Urinary bladder (tissue), 4 donors: ENCODE measurements at places on chromosomes 2 and 18. TPM values are rescaled to one million over a fixed set of nuclear protein-coding genes. Genes with fewer than 3 reads are reported as not detected.

DNA sequence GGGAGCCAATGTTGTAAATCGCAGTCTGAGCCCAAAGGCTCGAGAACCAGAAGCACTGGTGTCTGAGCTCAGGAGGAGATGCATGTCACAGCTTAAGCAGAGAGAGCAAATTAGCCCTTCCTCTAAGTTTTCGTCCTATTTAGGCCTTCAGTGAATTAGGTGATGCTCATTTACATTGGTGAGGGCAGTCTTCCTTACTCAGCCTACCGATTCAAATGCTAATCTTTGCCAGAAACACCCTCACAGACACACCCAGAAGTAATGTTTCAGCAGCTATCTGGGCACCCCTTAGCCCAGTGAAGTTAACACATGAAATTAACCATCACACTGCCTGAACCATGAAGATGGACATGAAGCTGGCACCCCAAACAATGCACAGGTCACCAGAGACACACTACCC, 385.1 kb downstream of the STK39 start:
- DNase-seq, result no peak

The ALLC gene
- 0.16 TPM for total RNA-seq

DNA sequence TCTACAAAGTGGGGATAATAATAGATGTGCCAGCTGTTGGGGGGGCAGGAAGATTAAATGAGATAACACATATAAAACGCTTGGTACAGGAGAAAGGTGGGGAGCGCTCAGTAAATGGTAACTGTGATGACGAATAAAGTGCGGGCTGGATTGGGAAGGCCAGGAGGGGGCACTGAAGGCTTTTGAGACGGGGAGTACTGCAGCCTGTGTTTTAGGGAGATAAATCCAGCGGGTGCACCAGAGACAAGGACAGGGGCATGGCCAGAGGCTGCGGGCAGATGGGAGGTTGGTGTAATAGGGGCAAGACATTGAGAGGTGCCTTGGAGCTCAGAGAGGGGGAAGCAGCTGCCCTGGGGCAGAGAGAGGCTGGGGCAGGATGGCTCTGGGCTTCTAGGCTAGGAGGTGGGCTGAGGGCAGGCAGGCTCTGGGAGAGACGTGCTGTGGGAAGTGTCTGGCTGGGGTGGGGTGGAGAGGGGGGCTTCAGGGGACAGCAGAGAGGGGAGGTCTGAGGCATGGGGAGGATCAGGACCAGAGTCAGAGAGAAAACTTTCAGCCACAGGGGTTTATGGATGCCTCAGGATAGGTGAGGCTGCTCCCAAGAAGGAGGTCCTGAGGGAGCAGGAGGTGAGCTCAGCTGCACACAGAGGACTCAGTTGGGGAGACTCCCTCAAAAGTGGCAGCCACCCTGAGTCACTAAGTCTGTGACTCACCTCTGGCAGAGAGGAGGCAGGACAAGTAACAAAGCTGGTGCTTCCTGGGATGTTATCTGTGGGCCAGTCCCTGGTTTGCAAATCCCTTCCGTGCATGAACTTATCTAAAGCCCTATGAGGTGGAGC, 18.8 kb downstream of the TEX44 start:
- DNase-seq, result no peak

The EMILIN1 gene
- 122 TPM for total RNA-seq

DNA sequence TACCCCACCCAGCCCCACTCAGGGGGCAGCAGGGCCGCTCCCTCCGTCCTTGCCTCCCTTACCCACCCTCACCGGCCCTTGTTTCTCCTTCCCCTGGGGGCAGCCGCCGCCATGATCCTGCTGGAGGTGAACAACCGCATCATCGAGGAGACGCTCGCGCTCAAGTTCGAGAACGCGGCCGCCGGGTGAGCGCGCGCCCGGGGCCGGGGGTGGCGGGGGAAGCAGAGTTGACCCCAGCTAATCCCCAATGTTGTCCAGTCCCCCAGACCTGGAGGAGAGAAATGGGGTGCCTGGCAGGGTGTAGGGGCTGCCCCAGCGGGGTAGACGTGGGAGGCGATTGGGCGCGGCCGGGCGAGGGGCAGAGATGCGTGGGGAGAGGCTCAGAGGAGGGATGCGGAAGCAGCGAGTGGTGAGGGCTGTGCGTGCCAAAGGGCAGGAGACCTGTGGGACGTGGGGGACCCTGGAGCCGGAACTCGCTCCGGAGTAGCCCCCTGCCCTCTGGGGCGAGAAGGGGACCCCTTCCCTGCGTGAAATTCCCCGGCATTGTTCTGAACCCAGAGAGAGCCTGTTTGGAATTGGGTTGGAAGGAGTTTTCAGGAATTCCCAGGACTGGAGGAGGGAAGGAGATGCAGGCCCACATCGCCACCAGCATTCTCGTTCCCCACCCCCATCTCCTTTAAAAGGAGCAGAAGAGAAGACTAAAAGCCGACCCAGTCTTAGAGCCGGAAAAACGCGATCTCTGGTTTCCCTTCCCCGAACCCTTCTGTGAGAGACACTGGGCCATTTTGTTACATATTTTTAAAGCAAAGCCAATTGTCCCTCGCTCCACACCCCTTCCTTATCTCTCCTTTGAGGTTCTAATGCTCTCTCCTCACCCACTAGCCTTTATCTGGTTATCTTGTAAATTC, 625 bp downstream of the ARPC2 start:
- no peak for DNase-seq

GRCh38 chr2:173217116-173217840, 137.4 kb upstream of the CDCA7 start:
- DNase-seq, result no peak

The POTEJ gene
- total RNA-seq, result not detected

The DLX1 gene
- total RNA-seq, result 0.21 TPM

- no peak for DNase-seq
Measured at GRCh38 chr18:42211201-42211600, 256.2 kb downstream of the PIK3C3 start.

GRCh38 chr2:16053437-16054257, 113.3 kb downstream of the MYCN start:
- no peak for DNase-seq

GRCh38 chr2:202911203-202911511, 316 bp downstream of the WDR12 start:
- peak; percentile 10 for DNase-seq

GRCh38 chr18:48827291-48828193, 123.2 kb downstream of the SMAD7 start:
- DNase-seq, result peak; percentile 81

GRCh38 chr2:235587202-235587601, 93.4 kb downstream of the AGAP1 start:
- DNase-seq, result no peak

DNA sequence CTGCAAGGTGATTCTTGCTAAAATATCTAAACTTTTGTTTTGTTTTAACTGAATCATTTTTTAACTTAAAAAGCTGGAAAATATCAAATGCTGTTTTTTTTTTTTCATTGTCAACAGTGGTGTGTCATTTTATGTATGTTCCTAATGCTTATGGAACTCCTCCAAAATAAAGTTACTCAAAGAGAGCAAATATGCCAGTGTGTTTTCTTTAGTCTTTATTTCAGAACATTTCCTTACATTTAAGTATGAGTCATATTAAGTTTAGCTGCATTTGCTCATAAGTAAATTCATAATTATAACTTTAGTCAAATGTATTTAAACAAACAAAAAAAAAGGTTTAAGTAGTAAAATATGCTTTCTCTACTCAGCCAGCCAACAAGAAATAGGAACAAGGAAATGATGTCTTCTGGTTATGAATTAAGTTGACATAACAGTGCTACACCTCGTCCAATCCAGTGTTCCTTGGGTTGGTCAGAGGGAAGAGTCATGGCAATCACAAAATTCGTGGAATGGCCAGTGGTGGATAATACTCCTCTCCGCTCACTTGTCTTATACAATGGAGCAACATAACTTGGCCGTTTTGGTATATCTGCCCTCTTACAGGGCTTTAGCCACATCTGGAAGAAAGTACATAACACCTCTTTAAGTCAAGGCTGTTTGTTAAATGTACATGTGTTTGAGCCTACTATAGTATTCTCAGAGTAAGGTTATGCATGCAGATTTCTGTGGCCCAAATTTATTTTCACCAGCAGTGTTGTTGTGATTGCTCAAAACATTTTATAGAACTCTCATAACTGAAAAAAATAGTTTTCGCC, 80.7 kb downstream of the SLC39A10 start:
- no peak for DNase-seq

GRCh38 chr2:20186078-20186854, 38.7 kb downstream of the SDC1 start:
- no peak for DNase-seq

GRCh38 chr2:42099438-42100173, 51.8 kb downstream of the PKDCC start:
- no peak for DNase-seq

GRCh38 chr2:8239531-8240088, 442.2 kb upstream of the ID2 start:
- no peak for DNase-seq

DNA sequence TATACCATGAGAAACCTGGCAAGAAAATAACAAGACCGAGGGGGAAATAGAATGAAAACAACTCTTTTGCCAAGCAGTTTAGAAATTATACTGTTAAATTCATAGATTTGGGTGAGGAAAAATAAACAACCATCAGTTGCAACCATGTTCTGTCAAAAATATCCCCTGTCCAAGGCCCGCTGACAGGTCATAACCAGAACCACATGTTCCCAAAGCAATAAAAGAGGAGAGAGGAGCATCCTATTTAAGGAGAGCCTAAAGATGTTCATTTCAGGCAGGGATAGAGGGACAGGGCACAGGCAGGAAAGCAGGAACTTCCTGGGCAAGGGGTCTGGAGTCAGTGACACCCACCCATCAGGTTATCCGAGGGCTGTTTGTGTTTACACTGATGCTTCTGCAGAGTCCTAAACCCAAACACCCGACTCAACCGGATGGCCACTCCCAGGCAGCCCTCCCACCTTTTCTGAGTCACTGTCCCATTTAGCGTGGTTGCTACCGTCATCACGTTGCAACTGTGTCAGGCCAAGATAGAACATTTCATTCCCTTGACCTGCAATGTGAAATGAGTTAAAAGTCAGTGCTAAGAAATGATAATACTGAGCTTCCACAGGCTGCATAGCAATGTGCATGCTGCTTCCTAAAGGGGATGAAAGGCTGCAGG, 468.3 kb upstream of the RAB12 start:
- peak; percentile 14 for DNase-seq

DNA sequence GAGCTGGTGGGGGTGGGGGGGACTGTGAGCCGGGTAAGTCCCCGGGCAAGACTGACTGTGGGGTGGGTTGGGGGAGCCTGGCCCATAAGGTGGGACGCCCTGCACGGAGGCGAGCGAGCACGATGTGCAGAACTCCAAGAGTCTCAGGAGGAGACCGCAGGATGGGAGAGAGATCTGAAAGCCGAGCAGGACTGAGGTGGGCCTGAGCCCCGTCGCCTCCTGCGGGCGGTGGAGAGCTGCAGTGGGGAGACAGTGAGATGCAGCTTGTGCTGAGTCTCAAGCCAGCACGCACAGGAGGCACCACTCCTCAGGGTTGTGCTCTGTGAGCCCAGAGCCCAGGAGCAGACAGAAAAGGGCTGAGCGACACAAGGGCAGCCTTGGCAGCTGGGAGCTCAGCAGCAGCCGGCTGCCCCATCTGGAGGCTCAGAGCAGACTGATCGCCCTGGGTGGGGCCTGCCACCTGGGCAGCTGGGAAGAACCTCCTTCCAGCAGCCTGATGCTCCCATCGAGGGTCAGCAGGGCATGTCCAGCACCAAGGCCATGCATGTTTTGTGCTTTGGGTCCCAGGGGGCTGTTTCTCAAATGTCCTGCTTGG, 15.9 kb downstream of the ARHGEF4 start:
- no peak for DNase-seq

GRCh38 chr2:53477517-53477916, 290.1 kb upstream of the CHAC2 start:
- DNase-seq, result no peak

GRCh38 chr2:105575499-105576025, 169.2 kb upstream of the NCK2 start:
- DNase-seq, result no peak

DNA sequence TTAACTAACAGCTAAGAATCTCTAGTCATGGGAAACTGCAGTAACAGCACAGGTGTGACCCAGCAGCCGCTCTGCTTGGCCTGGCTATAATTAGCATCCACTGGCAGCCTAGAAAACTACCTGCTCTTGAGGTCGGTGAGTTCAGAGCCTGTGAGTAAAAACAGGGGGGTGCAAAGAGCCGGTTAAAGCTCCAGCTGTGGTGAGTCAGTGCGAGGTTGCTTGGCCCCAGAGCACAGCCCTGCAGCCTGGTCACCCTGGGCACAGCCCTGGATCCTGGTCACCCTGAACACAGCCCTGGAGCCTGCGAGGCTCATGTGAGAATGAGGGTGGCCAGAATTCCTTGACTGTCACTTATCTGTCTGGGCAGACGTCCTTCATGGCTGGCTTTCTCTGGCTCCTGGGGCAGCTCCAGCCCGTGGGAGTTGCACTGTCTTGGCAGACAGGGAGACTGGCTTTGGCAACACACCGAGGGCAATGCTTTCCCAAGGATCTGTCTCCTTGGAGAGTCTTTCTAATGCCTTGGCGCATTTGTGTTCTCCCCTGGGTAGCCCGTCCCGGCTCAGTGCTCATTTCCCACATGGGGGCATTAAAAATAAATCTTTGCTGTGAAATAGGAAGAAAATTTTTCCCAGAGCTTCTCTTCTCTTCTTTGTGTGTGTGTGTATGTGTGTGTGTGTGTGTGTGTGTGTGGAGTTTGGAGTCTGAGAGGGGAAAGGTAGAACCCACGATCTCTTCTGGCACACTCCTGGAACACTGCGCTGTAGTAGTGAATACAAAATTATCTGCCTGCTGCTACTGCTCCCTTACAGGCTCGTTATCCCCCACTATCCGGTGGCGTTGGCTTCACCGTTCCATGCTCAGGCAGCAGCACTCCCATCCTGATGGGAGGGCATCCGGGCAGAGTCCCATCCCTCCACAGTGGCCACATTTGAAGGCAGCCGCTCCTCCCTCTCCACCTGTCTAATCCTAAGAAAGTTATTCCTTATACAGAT, 250.2 kb upstream of the MEX3C start:
- no peak for DNase-seq

GRCh38 chr2:225495706-225496105, 96.2 kb downstream of the NYAP2 start:
- DNase-seq, result no peak

The FOXD4L1 gene
- total RNA-seq, result not detected

GRCh38 chr2:241507430-241508239, 749 bp downstream of the STK25 start:
- DNase-seq, result no peak

DNA sequence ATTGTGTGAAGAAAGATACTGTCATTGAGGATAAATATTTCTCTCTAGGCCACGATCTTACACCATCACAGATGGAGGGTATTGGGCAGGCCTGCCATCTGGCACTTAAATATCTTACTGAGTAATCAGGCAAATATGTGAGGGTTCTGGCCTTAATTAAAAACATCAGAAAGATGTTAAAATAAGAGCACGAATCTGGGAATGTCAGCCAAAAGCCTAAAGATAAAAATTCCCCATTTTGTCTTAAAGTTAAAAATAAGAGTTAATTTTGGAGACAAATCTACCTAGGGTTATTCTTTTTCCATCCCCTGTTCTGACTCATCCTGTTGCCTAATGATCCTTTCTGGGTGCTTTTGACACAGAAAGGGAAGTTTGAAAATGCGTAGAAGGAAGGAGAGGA, 121.0 kb downstream of the SUCLG1 start:
- no peak for DNase-seq

DNA sequence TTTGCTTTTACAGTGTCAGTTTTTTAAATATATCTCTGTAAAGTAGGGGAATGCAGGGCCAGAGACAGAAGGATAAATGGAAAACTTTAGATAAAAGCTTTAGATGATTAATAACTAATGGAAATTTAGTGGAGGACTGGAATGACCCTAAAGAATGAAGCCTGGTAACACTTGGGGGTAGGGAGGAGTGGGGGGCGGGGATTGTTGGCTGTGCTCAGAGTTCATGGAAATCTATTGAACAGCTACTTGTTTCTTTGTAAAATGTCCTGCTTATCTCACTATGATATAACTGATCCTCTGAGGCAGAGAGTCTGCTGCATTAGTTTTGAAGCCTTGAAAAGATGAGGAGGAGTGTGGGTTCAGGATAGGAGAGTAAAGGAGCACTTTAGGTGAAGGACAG, 90.5 kb downstream of the TMEM185B start:
- no peak for DNase-seq
